PC-3 (cell line): ENCODE measurements at places on chromosomes 3 and 15.
A peak's percentile ranks its signal among the peaks of the same experiment; 100 is the strongest.

GRCh38 chr3:149564079-149564478, 89.6 kb downstream of the TM4SF4 start:
- no peak for DNase-seq

GRCh38 chr15:90131848-90132247, 29.6 kb upstream of the IDH2 start:
- no peak for DNase-seq

DNA sequence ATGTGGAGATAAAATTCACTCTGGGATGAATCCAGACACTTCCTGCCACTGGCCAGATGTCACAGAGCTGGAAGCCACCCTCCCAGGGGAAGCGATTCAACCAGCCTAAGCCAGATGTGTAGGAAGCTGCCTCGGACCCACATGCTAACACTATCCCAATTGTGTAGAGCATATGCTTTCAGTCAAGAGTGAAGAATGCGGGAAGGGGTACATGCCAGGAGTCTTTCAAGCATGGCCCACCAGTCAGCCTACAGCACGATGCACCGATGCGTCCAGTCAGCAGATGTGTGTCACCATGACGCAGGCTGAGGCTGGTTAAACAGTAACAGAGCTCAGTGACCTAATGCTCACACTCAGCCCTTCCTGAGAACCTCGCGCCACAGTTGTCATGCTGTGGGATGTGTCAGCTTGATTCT, 38.8 kb upstream of the BNC1 start:
- DNase-seq: peak; percentile 76

DNA sequence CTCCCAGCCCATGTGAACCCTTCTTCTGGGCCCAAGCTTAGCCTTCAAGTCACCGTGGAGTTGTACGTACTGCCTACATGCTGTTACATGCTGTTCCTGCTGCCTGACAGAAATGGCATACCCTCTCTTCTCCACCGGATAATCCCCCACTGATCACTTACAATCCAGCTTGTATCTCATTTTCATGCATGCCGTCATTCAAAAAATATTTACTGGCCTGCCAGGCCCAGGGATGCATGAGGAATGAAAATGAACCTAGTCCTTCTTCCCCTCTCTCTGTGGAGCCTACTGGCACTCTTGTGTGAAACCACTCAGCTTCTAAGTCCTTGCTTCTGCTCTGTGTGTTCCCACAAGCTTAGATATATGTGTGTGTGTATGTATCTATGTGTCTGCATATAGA, 60.6 kb downstream of the WNT5A start:
- no peak for DNase-seq

- no peak for DNase-seq
These were observed 244.9 kb upstream of the MCTP2 start for GRCh38 chr15:93986400-93986984.

DNA sequence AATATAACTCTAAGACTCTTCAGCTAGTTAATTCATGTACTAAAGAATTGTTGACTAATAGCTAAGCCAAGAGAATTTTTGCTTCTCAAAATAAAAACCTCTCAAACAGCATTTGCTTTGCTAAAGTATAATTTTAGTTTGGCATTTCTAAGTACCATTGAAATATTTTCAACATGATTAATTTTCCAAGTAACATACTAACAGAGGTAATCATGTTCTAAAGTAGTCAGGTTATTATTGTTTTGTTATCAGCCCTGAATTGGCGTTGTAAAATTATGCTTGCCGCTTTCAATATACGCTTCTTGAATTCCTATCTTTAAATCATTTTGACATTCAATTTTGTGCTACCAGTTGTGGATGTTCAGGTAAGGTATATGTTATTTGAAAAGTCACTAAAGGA, 134.3 kb downstream of the CNTN6 start:
- DNase-seq: no peak

DNA sequence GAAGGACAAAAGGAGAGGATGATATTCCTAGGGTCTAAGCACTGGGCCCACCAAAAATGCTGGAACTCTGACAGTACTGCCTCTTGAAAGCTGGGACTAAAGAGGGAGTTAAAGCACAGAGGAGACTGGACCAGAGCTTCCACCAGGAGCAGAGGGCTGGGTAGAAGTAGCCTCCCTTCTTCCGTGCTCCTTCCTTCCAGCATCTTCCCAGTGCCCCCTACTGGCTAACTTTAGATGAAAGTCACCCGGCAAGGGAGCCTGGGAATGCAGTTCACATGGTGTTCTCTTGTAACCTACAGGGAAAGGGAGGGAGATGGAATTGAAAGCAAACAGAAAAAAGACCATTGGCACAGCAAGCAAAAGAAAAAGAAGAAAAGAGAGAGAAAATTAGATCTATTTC, 106.1 kb upstream of the COL8A1 start:
- peak; percentile 93 for DNase-seq

- DNase-seq: peak; percentile 51
These were observed 92.2 kb upstream of the RAP2B start for GRCh38 chr3:153069598-153070510.

GRCh38 chr15:73629798-73630429, 3.3 kb downstream of the NPTN start:
- DNase-seq: peak; percentile 46

- no peak for DNase-seq
These were observed 294.9 kb upstream of the ZNF385D start for GRCh38 chr3:22045882-22046281.

GRCh38 chr3:17738921-17739320, 3.5 kb downstream of the TBC1D5 start:
- DNase-seq: no peak

GRCh38 chr3:194399166-194399565, at the start of gene GP5:
TSS of gene GP5 (minus strand) at chr3:194399266. CDS start at chr3:194398282, 984 bp downstream.
- DNase-seq: no peak

GRCh38 chr3:71949442-71949841, 164.5 kb upstream of the PROK2 start:
- DNase-seq: no peak

GRCh38 chr3:171372694-171373093, 87.5 kb downstream of the TNIK start:
- no peak for DNase-seq

DNA sequence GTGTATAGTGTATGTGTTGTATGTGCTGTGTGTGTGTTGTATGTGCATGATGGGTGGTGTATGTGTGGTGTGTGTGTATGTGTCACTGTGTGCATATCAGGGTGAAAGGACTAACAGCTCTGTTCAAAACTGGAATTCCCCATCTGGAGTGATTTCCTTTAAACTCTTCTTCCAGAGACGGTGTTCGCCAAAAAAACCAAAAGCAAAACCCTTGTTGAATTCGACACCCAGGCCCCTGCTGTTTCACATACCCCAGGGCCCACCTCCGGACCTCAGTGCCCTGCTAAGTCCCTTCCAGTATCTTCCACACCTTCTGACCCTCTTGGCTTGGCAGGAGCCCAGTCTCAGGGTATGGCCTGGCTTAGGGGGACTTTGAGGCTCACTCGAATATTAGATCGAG, 44.9 kb upstream of the SEC13 start:
- no peak for DNase-seq

GRCh38 chr15:45543051-45543450, 20.5 kb upstream of the SLC30A4 start:
- DNase-seq: no peak

DNA sequence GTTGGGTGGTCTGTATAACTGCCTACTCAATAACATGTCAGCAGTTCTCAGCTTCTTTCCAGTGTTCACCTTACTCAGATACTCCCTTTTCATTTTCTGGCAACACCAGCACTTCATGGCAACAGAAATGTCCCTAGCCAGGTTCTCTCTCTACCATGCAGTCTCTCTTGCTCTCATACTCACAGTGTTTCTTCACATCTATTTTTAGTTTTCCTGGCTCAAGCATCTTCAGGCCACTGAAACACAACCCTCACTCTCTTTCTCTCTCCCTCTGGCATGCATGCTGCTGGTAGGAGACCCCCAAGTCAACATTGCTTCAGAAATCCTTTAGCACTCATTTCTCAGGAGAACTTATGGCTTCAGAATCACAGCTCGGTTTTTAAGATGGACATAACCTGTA, at the start of gene CAPN3:
TSS of gene CAPN3 (plus strand) at position 253 of the 400 bp plus-strand sequence. CDS start 305 bp downstream, outside the sequence.
- DNase-seq: no peak

GRCh38 chr3:28502397-28502937, 153.8 kb upstream of the AZI2 start:
- no peak for DNase-seq

- no peak for DNase-seq
These were observed 41.1 kb downstream of the FNDC3B start for GRCh38 chr3:172080503-172080902.

DNA sequence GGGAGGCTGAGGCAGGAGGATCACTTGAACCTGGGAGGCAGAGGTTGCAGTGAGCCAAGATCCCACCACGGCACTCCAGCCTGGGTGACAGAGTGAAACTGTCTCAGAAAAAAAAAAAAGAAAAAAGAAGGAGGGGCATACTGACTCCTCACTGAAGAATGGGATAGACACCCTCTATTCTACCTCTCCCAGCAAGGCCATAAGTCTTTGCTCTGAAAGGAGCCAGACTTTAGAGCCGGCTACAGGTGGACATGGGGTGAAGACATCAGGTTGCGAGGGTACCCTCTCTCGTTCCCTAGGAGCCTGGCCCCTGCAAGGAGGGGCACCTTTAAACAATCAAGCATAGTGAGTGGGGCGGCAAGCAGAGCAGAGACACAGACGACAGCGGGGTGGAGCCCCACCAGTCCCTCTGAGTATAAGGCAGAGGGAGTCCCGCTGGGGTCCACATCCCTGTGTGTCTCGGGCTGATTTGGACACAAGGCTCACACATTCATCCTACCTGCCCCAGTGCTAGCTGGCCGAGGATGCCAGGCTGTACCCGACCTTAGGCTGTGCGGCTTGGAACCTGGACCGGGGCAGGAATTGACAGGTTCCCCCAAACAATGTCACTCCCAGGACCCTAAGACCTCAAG, 1.1 kb downstream of the GRAMD2A start:
- no peak for DNase-seq

GRCh38 chr15:62021991-62022600, 38.2 kb downstream of the VPS13C start:
- peak; percentile 36 for DNase-seq

DNA sequence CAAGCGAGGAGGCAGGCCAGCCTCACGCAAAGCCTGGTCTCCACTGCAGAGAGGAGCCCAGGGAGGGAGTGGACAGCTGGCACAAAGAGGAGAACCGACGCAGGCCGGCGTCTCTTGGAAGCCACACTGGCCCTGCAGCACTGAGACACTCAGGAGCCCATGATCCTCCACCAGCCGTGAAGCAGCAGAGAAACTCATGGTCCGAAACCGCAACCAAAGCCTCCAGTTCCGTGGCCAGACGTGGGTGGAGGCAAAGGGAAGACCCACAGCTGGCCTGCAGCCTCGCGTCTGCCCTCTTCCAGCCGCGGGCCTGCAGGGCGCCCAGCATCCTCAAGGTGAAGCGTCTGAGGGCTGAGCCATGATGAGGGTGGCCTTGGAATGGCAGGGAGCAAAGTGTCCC, 62.2 kb upstream of the SEC61A1 start:
- no peak for DNase-seq

DNA sequence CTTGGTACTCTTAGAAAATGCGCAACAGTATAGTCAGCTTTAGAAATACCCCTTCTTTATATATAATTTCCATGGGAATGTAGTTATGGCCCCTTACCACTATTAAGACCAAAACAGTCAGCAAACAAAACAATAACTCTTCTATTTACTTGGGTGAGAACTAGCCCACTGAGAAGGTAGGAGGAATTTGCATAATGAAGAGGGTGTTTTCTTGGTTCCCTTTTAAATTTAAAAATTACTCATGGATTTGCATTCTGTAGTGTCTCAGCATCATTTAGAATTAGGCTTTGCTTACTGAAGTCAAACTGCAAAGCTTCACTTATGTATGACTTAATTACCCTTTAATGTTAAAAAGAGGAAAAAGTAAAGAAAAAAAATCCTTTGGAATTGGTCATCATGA, 350.8 kb downstream of the PTPRG start:
- DNase-seq: no peak

DNA sequence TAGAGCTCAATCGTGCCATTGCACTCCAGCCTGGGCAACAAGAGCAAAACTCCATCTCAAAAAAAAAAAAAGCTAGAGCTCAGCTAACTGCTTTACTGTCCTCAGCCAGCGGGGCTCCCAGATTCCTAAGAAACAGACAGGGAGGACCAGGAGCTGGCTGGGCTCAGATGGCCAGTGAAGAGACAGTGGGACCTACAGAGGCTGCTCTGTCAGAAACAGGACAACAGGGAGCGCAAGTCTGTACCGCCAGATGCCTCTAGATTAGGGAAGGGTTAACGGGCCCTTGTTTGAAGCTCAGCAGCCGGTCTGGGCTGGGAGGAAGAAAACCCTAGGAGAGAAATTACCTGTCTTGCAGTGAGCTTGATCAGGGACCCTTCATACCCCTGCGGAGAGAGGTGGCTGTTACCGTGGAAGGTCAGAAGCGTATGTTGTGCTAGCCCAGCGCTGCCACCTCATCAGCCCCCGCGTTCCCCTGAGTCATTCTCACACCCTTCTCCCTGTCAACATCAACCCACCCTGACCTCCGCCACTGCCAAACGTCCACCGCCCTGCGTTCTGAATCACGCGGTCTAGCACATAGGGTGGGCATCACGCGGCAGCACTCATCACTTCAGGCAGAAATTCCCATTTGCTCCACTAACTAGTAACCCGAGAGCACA, 25.3 kb downstream of the RBPMS2 start:
- DNase-seq: no peak

DNA sequence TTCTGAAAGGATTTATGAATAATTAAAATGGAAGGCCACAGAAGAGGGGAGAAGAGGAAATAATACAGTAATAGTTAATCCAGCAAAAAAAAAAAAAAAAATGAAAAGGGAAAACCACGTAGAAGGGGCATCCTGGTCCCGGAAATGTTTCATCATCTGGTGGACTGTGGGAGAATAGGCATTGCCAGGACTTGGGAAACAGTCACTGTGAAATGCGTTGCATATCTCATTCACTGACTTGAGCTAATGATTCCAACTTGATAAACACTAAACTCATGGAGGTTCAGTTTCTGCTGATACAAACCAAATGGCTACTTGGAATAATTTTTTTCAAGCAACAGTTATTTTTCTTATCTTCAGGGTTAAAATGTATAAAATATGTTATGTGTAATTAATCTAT, 3.2 kb downstream of the XCR1 start:
- no peak for DNase-seq

- DNase-seq: no peak
These were observed 156.2 kb downstream of the CLSTN2 start for GRCh38 chr3:140091143-140091542.

GRCh38 chr3:72012363-72012762, 227.4 kb upstream of the PROK2 start:
- no peak for DNase-seq

- peak; percentile 66 for DNase-seq
These were observed 25.6 kb downstream of the TIGIT start for GRCh38 chr3:114319453-114319852.

GRCh38 chr15:52518487-52519371, 10.0 kb downstream of the MYO5A start:
- DNase-seq: peak; percentile 43

- DNase-seq: peak; percentile 93
These were observed 6.3 kb upstream of the CCR4 start for GRCh38 chr3:32945136-32945535.

GRCh38 chr3:144948711-144949110, 977.1 kb downstream of the DIPK2A start:
- no peak for DNase-seq

- DNase-seq: no peak
These were observed 62.6 kb downstream of the OSBPL10 start for GRCh38 chr3:31918179-31919150.
